Left kidney (tissue), 8 donors: ENCODE measurements at places on chromosomes 7 and 10.

DNA sequence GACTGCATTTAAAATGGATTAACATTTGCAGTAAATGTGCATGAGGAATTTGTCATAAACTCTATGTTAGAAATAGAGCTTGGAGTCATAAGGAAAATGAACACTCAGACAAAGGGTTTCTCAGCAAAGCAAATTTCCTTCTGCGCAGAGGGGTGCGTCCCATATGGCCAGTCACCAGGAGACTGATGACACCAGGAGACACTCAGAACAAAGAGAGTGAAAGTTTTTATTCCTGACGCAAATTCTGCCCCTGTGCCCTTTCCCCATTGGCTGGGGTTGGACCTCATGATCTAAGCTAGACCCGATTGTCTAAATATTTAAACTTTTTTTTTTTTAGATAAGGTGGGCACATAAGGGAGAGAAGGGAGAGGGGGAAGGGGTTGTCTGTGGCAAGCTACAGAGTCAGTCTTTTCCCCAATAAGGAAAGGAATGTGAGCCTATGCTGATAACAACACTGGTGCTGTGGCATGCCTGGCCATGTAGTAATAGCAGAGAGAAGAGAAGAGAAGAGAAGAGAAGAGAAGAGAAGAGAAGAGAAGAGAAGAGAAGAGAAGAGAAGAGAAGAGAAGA is 202.0 kb downstream of the POM121L12 start:
- no peak for DNase-seq

DNA sequence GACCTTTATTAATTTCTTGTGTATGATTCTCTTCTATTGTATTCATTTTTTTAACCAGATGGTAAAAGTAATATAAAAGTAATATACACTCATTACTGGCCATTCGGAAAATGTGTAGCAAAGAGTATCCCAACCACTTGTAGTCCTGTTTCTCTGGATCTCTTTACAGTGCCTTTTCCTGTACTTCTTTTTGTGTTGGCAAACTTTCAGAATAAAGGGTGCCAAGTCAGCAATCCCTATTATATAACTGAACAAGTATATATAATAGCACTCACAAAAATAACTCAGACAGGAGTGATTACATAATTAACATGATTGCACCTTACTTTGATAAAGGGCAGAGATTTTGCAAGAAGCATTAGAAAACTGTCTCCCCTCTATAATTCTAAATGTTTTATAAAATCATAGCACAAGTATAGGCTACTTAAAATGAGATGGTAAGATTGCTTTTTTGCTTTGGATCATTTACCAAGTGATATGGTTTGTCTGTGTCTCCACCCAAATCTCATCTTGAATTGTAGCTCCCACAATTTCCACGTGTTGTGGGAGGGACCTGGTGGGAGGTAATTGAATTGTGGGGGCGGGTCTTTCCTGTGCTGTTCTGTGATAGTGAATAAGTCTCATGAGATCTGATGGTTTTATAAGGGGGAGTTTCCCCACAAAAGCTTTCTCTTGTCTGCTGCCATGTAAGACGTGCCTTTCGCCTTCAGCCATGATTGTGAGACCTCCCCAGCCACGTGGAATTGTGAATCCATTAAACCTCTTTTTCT is 41.5 kb upstream of the EPC1 start:
- DNase-seq = no peak

- DNase-seq = peak; percentile 13
These were observed 1246.6 kb upstream of the LRRN3 start for GRCh38 chr7:109844362-109844761.

- DNase-seq = no peak
These were observed 437.6 kb upstream of the ZMIZ1 start for GRCh38 chr10:78630944-78631838.

GRCh38 chr10:85661123-85661522 is 705.5 kb downstream of the GRID1 start:
- DNase-seq = no peak

DNA sequence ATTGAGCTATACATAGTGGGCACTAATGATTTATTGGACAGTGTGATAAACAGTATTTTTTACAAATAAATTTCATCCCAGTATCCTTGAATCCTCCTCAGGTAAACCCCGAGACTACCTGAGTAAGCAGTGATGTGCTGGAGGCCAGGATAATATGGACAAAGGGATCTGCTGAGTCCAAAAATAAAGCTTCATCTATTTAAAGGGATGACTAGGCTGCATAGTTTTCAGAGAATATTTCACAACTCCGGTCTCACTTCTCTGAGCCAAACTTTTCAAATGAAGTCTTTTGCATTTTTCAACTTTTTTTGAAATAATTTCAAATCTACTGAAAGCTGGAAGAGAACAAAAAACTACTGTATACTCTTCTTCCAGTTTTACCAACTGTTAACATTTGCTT is 2.5 kb downstream of the ACTR3B start:
- DNase-seq = no peak

DNA sequence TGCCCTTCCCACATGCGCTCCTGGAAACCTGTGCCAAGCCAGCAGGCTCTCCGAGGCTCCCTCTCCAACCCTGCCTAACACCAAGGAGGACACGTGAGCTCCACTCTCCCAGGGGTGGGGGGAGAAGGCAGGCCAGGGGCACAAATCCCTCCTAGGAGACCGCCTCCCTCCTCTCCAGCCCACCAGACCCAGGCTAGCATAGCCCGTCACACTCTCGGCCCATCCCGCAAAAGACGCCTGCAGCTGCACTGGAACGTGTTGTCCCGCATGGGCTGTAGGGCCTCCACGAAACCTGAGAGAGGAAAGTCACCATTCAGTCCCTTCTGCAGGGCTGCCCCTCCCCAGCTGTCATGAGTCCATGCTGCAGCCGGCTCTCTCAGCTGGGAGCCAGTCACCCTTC is 126.3 kb downstream of the MAD1L1 start:
- DNase-seq = no peak

DNA sequence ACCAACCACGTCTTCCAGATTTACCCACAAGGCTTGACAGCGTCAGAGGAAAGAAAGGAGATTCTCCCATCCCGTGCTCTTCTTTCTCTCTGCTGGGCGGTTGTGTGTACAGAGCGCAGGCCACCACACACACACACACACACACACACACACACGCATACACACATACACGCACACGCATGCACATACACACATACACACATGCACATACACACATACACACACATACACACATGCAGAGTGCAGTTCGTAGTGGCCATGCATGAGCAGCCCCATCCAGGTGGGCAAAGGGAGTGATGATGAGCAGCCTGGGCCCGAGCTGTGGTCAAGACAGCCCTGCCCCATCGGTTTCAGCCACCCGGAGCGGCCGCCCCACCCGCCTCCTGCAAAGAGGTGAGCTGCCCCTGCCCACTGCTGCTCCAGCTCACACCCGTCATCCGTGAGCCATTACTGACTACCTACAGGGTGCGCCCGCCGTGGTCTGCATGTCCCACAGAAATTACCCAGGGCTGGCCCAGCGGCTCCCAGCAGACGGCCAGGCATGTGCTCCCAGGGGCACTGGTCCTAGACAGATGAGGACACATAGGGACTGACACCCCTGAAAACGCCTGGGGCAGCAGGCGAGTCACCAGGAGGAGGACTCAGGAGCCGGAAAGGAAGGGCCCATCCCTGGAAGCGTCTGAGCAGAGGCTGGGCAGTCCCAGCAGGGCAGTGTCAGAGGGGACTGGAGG is 69.6 kb downstream of the ASB13 start:
- no peak for DNase-seq

- DNase-seq = peak; percentile 38
These were observed 43.2 kb upstream of the ATRNL1 start for GRCh38 chr10:115049960-115050359.

- no peak for DNase-seq
These were observed 3.4 kb downstream of the CLEC2L start for GRCh38 chr7:139526578-139527544.

DNA sequence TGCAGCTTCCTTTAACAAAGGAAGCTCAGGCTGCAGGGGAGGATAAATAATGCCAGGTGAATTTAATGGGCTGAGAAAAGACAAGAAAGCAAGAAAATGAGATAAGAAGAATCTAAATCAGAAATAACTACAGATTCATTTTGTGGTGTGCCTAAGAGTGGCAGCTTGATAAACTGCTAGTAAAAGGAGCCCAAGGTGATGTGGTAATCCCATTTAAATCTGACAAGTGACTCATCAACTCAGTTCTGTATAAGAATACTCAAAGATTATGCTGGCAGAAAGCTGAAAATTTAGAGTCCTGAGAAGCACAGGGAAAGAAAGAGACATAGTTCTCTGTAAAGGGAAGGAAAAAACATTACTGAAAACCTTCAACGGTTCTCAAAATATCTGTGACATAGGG is 109.4 kb upstream of the PDE1C start:
- DNase-seq = no peak

- DNase-seq = no peak
These were observed 38.1 kb downstream of the LEP start for GRCh38 chr7:128279124-128279713.

DNA sequence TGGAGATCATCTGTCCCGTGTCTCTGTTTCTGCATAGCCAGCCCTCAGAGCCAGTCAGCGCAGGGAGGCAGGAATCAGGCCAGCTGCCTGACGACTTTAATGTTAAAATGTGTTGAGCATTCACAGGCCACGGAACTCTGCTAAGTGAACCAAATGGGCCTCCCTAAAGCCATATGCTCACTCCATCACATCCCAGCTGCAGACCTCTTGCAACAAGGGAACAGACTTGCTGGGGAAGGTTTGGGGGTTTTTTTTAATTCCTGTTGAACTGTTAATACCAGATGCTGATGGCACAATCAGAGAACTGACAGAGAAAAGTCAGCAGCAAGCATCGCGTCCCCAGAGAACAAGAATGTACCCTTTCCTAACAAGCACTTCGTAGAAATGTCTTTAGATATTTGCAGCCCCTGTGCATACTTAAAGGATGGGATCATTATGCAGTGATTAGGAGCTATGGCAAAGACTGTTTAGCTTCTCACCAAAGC is 900.4 kb upstream of the AUTS2 start:
- DNase-seq = no peak

- no peak for DNase-seq
These were observed 143.6 kb downstream of the HBP1 start for GRCh38 chr7:107312418-107312817.

DNA sequence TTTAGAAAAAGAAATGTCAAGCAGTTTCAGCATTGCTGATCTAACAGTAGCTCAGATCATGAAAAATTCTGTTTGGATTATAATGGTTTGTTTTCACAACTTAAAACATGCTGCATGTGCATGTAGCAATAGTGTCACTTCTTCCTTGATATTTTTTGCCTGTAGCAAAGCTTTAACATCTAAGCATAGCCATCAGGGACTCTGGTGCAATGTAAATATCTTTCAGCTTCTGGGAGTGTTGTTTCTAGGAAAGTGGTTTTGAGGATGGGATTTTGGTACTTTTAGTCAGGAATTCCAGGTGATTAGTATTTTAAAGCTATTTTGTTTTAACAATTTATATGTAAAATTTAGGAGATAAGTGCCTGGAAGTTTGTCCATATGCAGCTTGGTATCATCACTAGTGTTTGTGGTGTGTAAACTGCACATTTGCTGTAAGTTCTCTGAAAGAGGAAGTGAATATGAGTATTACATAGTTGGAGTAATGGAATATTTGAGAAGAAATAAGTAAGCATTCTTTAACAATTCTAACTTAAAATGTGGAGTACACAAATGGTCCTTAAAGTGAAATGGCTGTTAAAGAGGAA is 1.9 kb downstream of the RSBN1L start:
- no peak for DNase-seq

DNA sequence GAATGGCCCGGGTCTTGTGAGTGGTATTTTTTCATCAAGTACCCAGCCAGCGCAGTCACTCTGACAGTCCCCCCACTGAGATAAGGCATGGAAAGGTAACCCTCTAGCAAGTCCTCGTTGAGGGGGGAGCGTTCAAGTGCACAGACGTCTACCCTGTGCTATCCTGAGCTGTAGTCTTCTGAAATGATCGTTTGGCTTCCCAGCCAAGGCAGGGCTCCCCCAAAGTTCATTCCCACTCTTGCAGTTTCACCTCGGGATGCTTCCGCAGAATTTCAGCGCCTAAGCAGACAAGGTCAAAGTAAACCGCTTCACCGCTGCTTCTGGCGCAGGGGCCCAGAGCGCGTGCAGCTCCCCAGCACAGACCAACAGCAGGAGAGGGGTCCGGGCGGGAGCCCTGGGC is 1.8 kb downstream of the INSYN2A start:
- DNase-seq = no peak

- no peak for DNase-seq
These were observed 13.2 kb downstream of the WAC start for GRCh38 chr10:28545967-28546644.

DNA sequence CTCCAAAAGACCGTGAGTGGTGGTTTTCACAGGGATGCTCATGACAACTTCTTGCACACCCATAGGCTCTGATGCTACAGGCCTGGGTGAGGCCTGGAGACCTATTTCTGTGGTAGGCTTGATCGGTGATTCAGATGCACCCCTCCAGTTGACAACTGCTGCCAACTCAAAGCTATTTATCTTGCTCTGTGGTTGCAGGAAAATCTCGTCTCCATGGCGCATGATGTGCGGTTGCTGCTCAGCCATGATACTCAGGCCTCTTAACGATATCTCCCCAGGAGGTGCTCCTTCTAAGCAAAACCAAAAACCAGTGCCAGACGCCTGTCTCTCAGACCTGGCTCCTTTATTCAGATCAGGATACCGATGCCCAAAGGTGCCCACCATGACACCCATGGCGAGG is 31.4 kb downstream of the C10orf90 start:
- no peak for DNase-seq

DNA sequence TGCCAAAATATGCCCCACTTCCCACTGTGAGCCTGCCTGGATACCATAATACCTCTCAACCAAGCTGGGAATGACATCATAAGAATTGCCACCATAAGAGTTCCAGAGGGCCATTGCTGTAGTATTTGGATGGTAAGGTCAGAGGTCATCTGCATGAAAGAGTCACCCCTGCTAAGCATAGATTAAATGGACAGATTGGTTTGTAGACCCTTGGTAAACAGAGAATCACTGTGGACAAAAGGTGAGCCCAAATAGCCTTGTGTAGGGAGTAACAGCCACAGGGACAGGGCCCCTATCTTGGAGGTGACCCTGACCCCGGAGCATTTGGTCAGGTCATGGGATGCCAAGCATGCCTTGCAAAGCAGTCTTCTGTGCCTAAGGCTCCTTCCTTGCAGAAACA is 129.7 kb downstream of the GPAM start:
- no peak for DNase-seq

- no peak for DNase-seq
These were observed 42.8 kb downstream of the MINDY3 start for GRCh38 chr10:15817409-15818046.

GRCh38 chr7:132244903-132245480 is 331.3 kb downstream of the PLXNA4 start:
- DNase-seq = no peak

- no peak for DNase-seq
These were observed 2.3 kb upstream of the PRKAR1B start for GRCh38 chr7:729140-730000.

- no peak for DNase-seq
These were observed 93.6 kb upstream of the IL6 start for GRCh38 chr7:22633286-22633953.

GRCh38 chr7:90858546-90858945 is 262.4 kb downstream of the CDK14 start:
- DNase-seq = no peak

- DNase-seq = no peak
These were observed 125.3 kb downstream of the ADARB2 start for GRCh38 chr10:1611936-1612550.

- no peak for DNase-seq
These were observed 13.7 kb downstream of the AHCYL2 start for GRCh38 chr7:129238546-129238945.
